ENCODE measurements at places on chromosomes 2 and 18.
A peak's percentile ranks its signal among the peaks of the same experiment; 100 is the strongest.

DNA sequence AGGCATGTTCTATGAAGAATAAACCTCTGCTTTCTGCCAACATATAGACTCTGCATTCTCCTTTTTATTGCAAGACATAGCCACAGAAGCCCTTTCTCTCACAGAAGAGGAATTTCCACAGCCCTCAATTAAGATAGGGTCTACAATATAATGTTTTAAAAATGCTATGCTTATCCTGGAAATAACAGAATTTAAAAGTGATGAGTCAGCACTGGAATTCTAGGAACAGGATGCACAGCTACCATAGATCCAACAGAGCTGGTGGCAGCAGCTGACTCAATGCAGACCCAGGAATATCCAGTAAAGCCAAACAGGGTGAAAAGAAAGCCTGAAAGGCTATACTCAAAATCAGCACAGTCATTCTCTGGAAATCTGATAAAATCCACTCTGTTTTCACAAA, 866.9 kb downstream of the TRIB2 start:
- H3K36me3 ChIP-seq: no peaks in the 10 kb centered on the region
- H3K4me1 ChIP-seq: no peaks in the 10 kb centered on the region
- no peaks in the 10 kb centered on the region for H3K27me3 ChIP-seq
- H3K4me3 ChIP-seq: no peak overlapping the region
- no peak overlapping the region for H3K27ac ChIP-seq
- DNase-seq: no peak

- no peak overlapping the region for H3K27ac ChIP-seq
- H3K4me3 ChIP-seq: no peak overlapping the region
- no peaks in the 10 kb centered on the region for H3K27me3 ChIP-seq
- DNase-seq: no peak
These were observed 37.7 kb upstream of the MEX3C start for GRCh38 chr18:51235009-51235789.

DNA sequence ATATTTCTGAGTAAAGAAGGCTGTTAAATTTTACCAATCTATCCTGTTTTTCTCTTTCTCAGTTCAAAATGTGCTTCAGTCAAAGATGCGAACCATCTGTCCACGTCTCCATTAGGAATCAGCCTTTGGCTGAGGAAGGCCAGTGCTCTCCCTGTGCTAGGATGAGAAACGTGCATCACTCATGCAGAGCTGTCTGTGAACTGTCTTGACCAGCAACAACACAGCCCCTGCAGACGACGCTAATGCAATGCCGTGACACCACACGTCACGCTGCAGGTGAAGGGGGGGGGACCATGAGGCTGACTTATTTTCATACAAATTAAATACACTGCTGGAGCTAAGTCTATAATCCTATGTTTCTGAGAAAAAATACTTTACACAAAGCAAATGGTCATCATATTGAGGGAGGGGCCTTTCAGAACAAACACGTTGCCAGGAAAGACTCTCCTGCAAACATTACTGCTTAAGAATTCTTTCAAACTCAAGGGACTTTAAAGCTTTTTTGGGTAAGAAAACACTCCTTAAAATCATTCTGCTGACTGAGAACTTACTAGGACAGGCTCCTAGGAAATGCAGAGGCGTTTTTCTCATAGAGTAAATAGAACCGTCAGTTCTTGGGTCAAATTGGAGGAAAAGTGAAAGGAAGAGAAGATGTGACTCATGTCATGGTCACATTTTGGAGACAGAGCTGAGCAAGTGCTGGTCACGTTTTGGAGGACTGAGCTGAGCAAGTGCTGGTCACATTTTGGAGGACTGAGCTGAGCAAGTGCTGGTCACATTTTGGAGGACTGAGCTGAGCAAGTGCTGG, 97.0 kb downstream of the MBP start:
- no peaks in the 10 kb centered on the region for H3K36me3 ChIP-seq
- H3K27me3 ChIP-seq: no peaks in the 10 kb centered on the region
- H3K4me3 ChIP-seq: no peak overlapping the region
- no peak for DNase-seq

DNA sequence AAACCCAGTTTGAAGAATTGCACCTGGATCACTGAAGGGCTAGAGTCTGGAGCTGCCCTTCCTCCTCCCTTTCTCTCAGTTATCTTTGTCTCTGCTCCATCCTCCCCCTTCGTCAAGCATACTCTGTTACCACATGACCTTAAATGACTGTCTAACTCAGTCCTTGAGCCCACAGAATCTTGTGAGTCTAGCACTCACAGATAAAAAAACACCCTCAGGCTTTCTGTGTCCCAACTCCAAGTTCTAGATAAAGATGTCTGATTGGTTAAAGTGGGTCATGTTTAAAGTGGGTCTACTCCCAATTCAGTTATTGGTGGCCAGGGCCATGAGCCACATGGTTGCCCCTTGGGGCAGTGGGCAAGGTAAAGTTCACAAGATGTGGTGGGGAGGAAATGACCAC, 53.5 kb upstream of the CYP1B1 start:
- H3K4me1 ChIP-seq: no peaks in the 10 kb centered on the region
- no peaks in the 10 kb centered on the region for H3K36me3 ChIP-seq
- peak overlapping the region; percentile 6 for H3K27ac ChIP-seq
- no peaks in the 10 kb centered on the region for H3K27me3 ChIP-seq

GRCh38 chr2:36792951-36793350, 96.4 kb downstream of the VIT start:
- no peak for DNase-seq
- no peak overlapping the region for H3K27ac ChIP-seq
- no peak overlapping the region for H3K4me3 ChIP-seq
- H3K36me3 ChIP-seq: no peaks in the 10 kb centered on the region
- H3K4me1 ChIP-seq: no peaks in the 10 kb centered on the region

DNA sequence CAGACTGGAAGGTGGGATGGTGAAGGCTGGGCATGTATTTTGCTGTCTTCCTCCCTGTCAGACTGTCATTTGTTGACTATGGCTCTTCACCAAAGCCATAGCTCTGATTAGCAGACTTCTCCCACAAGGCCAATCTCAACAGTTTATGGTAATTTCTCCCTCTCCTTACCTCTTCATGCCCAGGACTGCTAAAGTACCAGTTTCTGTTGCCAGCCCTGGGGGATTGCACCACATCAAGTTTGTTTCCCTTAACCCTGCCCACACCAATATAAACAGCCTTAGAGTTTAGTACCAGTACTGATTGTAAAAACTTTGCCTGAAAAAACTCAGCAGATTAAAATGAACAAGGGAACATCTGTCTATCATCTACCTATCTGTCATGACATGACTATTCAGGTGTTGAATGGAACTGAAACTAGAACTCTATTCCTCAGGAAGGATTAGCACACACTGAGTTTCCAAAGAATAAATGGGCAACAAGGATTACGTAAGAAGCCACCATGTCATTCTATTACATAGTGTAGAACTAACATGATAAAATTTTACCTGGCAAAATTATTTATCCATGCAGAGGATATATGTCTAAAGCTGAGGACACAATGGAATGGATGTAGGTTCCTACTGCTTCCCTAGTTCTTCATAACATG, 13.7 kb downstream of the FEZ2 start:
- H3K36me3 ChIP-seq: peaks cover 42% of the 10 kb centered on the region
- H3K27ac ChIP-seq: peak overlapping the region; percentile 97
- peak overlapping the region; percentile 10 for H3K4me3 ChIP-seq
- peaks cover 72% of the 10 kb centered on the region for H3K4me1 ChIP-seq
- no peaks in the 10 kb centered on the region for H3K27me3 ChIP-seq

DNA sequence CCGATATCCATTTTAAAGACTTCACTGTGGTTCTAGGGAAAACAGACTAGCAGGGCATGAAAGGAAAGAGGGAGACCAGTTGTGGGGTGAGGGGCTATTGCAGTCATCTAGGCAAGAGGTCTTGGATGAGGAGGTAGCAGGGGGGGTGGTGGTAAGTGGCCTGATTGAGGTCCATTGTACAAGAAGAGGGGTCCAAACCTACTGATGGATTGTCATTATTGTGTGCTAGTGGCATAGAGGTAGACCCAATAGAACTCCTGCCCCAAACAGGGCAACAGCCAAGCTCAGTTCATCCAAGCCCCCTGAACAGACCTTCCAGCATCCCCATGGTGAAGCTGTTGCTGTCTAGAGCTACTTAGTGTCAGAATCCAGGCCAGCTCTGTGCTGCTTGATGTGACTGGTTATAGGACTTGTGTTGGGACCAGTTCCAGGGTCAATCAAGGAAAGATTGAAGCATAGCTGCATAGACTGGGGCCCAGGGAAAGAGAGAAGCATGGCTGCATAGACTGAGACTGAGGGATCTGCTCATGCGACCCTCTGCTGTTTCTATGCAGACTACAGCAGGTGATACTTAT, 7.0 kb downstream of the ASAP2 start:
- H3K4me3 ChIP-seq: no peak overlapping the region
- peak overlapping the region; percentile 31 for H3K27ac ChIP-seq
- H3K36me3 ChIP-seq: no peaks in the 10 kb centered on the region
- no peak for DNase-seq
- H3K4me1 ChIP-seq: peaks cover 10% of the 10 kb centered on the region
- H3K27me3 ChIP-seq: peaks cover 5% of the 10 kb centered on the region

DNA sequence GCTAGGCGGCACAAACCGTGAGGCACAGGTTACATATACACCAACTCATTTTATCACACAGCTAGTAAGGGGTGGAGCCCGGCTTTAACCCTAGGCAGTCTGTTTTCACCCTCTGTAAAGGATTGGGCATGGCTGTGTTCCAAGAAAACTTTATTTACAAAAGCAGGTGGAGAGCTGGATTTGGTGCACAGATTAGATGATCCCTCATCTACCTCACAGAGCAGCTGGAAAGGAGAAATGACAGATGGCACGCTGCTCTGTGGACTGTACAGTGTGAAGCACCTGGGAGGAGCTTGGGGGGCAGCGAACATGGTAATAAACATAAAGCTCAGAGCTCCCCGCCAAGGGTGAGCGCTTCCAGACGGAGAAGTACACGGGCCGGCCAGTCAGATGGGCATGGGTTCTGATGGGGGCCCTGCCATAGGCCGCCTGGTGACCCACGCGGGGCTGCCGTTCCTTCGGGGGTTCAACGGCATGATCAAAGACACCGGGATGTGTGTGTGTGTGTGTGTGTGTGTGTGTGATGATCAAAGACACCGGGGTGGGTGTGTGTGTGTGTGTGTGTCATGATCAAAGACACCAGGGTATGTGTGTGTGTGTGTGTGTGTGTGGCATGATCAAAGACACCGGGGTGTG, 862 bp upstream of the TMEM177 start:
- no peak overlapping the region for H3K4me3 ChIP-seq
- no peak overlapping the region for H3K27ac ChIP-seq
- no peaks in the 10 kb centered on the region for H3K27me3 ChIP-seq
- H3K36me3 ChIP-seq: peaks cover 14% of the 10 kb centered on the region

DNA sequence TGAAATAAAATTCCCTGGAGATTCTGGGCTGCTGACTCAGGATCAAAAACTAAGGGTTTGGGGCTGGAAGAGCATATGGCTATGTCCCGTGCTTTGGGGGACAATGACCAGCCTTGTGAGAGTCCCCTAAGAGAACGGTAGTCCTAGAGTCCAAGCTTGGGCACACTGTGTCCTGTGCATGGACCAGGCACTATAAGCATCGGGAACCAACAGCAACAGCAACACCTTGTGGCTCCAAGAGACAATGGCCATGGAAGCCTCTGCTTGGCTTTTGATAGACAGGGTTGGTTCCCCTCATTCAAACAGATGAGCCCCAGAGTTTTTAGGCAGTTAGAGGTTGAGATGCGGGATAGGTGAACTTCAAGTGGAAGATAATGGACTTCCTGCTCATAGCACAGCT, 294.4 kb upstream of the CHAC2 start:
- no peak overlapping the region for H3K4me3 ChIP-seq
- H3K27ac ChIP-seq: no peak overlapping the region
- no peaks in the 10 kb centered on the region for H3K27me3 ChIP-seq
- DNase-seq: no peak
- no peaks in the 10 kb centered on the region for H3K4me1 ChIP-seq
- H3K36me3 ChIP-seq: no peaks in the 10 kb centered on the region
